Endodermal cell (in vitro differentiated cells): ENCODE measurements at places on chromosomes 7 and 10. TPM values are rescaled to one million over a fixed set of nuclear protein-coding genes. Genes with fewer than 3 reads are reported as not detected.

TRPV5 gene
- total RNA-seq: 0.22 to 0.42 TPM in 2 of 3 replicates, not detected in the other

KCTD7 gene
- 11.3 and 13.1 TPM in 2 replicates for total RNA-seq

- no peak overlapping the region for H3K4me3 ChIP-seq
- no peak for DNase-seq
- no peaks in the 10 kb centered on the region for H3K4me1 ChIP-seq
- no peak overlapping the region for H3K27ac ChIP-seq
- H3K27me3 ChIP-seq: no peaks in the 10 kb centered on the region
Observed at GRCh38 chr10:52954407-52954806, 181.8 kb upstream of the MBL2 start.

DNA sequence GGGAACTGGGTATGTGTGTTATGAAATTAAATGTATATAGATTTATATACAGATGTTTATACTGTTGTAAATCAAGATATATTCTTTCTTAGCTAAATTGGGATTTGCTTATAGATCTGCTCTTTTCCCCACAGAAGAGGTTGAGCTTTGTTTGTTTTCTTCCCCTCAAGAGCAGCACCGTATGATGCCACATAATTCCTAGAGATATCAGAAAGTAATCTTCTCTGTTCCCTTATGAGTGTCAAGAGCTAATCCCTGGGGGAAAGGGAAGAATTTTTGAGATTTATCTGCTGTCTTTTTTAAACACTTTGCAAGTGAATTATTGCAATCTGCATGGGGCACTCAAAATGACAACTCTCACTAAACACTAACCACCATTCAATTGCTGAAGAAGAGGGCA is 68.7 kb upstream of the SP4 start:
- H3K27me3 ChIP-seq: no peaks in the 10 kb centered on the region
- H3K27ac ChIP-seq: no peak overlapping the region
- no peaks in the 10 kb centered on the region for H3K36me3 ChIP-seq
- H3K4me3 ChIP-seq: no peak overlapping the region
- H3K4me1 ChIP-seq: no peaks in the 10 kb centered on the region
- DNase-seq: no peak

DNA sequence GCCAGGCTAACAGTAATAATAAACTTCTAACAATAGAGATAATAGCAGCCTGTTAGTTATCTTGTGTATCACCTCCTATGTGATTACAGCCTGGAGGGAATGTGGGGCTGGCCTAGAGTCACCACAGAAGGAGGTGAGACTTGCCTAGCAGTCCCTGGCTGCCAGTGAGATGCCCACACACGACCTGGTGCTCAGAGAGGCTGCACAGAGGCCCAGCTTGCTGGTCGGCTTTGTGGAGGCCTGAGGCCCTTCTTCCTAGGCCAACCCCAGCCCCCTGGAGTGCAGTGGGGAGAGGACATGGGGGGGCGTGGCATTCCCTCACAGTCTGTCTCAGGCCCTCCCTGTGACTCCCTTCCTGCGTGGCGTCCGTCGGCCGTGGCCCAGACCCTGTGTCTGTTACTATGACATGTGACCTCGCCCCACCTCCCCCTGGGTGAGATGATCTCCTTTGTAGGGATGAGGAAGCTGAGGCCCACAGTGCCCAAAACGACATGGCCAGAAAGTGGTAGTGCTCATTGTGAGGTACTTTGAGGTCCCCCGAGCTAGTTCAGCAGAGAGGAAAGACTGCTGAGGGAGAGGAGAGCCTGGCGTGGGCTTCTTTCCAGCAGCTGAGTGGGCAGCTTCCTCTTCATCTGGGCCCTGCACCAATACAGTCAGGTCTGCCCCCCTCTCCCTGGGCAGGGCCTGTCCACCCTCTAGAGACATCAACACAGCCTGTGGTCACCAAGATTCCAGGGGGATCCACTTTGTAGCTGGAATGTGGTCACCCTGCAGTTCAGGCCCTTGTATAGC is 29.7 kb downstream of the UNC5B start:
- H3K27me3 ChIP-seq: no peaks in the 10 kb centered on the region
- H3K4me1 ChIP-seq: peaks cover 18% of the 10 kb centered on the region
- no peaks in the 10 kb centered on the region for H3K36me3 ChIP-seq
- DNase-seq: no peak
- no peak overlapping the region for H3K27ac ChIP-seq
- H3K4me3 ChIP-seq: no peak overlapping the region

GRCh38 chr10:2893158-2893845 is 174.0 kb upstream of the PFKP start:
- no peak for DNase-seq
- no peaks in the 10 kb centered on the region for H3K36me3 ChIP-seq
- H3K27ac ChIP-seq: no peak overlapping the region
- H3K27me3 ChIP-seq: no peaks in the 10 kb centered on the region
- no peaks in the 10 kb centered on the region for H3K4me1 ChIP-seq

- H3K36me3 ChIP-seq: peaks cover 29% of the 10 kb centered on the region
- no peak for DNase-seq
- no peaks in the 10 kb centered on the region for H3K4me1 ChIP-seq
Observed at GRCh38 chr7:64795176-64795575, 948 bp downstream of the ZNF138 start.

DNA sequence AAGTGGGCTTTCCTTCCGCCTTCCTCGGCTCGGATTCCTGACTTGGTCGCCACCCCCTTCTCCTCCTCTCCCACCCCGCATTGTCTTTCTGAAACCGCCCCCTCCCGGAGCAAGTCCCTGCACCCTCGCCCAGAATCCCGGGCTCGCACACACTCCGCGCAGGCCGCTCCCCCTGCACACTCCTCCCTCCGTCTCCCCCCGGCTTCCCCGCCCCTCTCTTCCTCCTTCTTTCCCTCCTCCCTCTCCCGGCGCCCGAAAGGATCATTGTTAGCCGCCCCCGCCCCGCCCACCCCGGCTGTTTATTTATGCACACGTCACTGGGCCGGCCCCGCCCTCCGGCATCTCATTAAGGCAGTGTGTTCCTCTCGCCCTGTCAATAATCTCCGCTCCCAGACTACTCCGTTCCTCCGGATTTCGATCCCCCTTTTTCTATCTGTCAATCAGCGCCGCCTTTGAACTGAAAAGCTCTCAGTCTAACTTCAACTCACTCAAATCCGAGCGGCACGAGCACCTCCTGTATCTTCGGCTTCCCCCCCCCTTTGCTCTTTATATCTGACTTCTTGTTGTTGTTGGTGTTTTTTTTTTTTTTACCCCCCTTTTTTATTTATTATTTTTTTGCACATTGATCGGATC is at the start of gene TCF7L2:
Gene TCF7L2, plus strand, starts transcription at position 373 of the 633 bp plus-strand sequence. CDS start 510 bp downstream, outside the sequence.
- peaks cover 4% of the 10 kb centered on the region for H3K4me1 ChIP-seq
- peak within 1 kb of the TSS; percentile 80 for H3K27ac ChIP-seq
- H3K27me3 ChIP-seq: no peaks in the 10 kb centered on the region
- H3K36me3 ChIP-seq: peaks cover 13% of the 10 kb centered on the region
- peak; percentile 99 for DNase-seq

DNA sequence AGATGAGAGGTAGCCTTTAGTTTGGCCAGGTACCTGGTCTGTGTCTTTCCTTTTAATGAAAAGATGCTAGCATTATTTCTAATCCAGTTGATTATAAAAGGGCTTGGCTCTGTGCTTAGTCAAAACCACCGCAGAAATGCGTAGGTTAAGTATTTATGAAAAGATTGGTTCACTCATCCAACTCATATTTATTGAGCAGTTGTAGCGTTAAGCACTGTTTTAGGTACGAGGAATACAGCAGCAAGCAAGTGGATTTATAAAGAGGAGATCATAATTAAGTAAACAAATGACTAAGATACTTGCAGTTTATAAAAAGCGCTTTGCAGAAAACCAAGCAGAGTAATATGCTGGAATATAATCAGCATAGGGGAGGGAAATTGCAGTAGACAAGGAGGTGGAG is 129.8 kb downstream of the PPP1R17 start:
- no peak for DNase-seq
- H3K36me3 ChIP-seq: no peaks in the 10 kb centered on the region
- no peak overlapping the region for H3K27ac ChIP-seq
- no peaks in the 10 kb centered on the region for H3K27me3 ChIP-seq
